ENCODE measurements at places on chromosomes 6 and 20.
A peak's percentile ranks its signal among the peaks of the same experiment; 100 is the strongest.

DNA sequence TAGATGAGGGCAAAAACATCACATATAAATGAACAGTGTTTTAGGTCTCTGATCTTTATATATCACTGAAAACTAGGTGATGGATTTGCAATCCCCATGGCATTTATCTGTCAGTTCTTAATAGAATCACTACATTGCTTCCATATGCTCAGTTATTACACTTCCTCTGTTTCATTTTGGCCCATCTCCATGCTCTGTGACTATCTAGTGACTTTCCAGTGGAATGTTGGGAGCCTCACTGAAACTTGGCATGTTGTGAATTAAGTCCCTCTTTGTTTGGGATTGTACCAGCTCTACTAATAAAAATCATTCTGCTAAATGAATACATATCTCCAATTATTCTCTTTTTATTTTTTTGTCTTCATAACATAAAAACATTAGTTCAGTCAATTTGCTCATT, 226.1 kb upstream of the CEP162 start:
- DNase-seq: no peak

DNA sequence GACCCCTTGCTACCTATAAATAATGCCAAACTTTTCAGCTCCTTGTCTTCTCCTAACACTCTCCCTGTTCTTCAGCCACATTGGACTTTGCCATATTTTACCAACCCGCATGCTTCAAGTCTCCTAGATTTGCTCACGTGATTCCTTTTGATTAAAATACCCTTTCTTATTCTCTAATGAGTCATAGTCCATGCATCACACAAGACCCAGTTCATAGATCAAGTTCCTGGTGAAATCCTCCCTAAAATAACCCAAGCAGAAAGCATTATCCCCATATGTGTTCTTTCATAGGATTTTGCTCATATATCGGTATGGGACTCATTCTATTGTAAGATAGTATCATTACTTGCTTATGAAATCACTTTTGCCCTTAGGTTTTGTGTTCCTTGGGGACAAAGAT, 108.9 kb upstream of the STXBP5 start:
- no peak for DNase-seq

DNA sequence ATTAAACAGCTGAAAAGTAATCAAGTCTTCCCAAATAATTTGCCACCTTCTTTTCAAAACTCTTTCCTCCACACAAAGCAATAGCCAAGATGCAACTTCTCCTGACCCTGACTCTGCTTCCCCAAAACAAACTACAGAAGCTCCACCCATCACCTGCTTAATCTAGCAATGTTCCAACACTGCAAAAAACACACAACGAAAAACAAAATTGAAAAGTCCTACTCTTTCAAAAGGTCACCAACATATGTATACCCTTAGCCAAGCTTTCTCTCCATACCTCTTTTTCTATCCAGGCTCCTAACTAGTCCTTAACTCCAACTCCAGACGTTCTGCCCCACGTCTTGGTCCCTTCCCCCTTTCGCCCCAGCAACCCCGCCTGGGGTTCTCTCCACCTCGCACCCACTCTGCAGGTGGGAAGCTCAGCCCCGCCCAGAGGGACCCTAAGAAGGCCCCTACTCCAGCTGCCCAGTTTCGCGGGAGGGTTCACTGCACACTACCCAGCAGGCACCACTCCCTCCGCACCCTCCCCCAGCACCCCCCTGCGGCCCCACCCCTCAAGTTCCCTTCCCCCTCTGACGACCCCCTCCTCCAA, 717 bp downstream of the CSNK2A1 start:
- DNase-seq: peak; percentile 5

GRCh38 chr6:5846889-5847288, 159.8 kb downstream of the NRN1 start:
- no peak for DNase-seq

DNA sequence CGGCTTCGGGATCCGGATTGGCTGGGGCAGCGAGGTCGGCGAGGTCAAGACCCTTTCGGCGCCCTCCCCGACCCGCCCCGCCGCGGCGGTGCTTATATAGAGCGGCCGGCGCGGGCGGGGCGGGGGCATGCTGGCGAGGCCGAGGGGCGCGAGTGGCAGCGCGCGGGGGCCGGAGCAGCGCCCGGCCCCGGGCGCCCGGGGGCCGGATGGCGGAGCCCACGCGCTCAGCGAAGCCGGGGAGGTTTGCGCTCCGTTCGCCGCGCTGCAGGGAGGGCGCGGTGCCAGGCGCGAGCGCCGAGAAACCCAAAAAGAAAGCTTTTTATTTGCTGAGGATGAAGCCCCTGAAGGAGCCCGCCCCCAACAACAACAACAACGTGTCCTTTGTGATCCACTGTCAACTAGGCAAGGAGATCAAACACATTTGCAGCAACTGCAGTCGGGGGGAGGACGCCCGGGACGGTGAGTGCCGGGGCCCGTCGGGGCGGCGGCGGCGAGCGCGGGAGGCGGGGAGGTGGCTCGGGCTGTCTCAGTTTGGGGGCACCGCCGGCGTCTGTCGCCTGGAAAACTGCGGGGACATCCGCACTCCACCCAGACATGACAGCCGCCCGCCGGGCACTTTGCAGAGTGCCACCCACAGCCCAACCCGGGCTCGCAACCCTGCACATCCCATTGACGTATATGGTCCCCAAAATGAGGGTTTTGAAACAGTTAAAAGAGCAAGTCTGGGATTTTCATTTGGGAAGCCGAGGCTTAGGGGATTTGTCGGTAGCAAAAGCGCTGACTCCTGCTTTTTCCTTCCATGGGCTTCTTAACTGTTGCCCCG, 297.3 kb downstream of the PHACTR1 start:
- DNase-seq: no peak

DNA sequence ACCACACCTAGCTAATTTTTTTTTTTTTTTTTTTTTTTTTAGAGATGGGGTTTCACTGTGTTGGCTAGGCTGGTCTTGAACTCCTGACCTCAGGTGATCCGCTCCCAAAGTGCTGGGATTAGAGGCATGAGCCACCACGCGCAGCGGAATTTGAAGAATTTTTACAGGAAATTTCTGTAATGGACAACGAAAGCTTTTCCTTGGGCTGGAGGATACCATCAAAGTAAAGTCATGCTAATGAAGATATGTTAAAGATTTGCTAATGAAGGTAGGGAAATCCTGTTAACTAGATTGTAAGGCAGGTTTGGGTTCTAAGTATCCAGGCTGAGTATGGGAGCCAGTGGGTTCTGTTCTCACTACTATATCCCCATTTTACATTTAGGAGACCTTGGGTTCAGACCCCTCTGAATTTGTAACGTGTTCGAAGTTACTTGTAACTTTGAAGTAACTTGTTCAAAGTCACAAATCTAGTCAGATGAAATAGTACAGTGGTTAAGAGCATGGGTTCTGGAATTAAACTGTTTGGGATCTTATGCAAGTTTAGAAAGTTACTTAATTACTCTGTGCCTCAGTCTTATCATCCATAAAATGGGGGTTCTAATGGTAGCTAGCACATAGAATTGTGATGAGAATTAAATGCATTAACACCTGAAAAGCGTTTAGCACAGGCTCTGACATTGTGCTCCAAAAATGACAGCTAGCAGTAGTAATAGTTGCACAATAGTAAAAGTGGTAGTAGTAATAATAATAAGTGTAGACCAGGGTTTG, 123.4 kb upstream of the GPR6 start:
- DNase-seq: no peak

GRCh38 chr6:35049900-35050756, 91.0 kb downstream of the TCP11 start:
- DNase-seq: no peak

DNA sequence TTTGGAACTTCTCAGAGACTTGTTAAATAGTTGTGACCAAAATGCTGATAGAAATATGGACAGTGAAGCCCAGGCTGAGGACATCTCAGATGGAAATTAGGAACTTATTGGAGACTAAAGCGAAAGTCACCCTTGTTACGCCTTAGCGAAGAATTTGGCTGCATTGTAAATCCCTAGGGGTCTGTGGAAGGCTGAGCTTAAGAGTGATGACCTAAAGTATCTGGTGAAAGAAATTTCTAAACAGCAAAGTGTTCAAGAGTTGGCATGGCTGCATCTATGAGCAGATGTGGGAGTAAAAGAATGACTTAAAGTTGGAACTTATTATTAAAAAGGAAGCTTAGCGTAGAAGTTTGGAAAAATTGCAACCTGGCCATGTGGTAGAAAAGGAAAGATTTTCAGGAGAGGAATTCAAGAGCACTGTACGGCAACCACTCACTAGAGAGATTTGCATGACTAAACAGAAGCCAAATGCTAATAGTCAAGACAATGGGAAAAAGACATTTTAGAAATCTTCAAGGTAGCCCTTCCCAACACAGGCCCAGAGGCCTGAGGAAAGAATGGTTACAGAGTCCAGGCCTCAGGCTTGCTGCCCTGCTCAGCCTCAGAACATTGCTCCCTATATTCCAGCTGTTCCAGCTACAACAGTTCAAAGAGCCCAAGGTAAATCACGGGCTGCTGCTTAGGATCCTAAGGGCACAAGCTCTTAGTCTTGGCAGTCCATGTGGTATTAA, 61.6 kb upstream of the TNFRSF21 start:
- DNase-seq: no peak

DNA sequence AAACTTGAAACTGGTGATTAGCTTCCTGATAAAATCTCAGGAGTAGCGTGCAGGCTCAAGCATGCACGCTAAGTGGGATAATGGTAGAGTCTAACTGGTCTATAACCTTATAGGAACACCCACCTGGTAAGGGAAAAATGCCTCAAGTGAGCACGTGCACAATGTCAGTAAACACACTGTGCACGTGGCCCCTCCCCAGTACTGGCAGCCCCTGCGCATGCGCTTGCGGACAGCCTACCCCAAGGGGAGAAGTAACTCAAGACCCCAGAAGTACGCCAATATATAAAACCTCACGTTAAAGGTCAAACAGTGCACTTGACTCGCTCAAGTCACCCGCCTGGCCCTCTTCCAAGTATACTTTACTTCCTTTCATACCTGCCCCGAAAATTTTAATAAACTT, 23.1 kb upstream of the DOK5 start:
- no peak for DNase-seq

DNA sequence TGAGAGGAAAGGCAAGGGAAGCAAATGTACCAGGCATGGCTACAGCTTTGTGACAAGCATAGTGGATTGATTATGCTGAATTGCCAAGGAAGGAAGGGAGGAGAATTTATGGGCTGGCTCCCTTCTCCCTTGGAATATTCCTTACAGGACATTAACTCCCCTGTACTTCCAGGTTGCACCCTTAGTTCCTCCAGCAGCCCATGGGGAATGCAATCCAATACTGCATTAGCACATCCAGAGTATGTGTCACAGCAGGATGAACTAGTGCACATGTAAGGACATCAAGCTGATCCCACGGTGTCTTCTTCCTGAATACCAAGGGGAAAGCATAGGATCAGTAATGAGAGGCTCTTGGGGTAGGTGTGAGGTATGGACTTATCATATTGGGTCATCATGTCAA, 390.7 kb upstream of the POU3F2 start:
- no peak for DNase-seq

Measured in effector CD8-positive, alpha-beta T cell (primary cell).